Large intestine (tissue), 12 donors: ENCODE measurements at places on chromosomes 1 and 21.

DNA sequence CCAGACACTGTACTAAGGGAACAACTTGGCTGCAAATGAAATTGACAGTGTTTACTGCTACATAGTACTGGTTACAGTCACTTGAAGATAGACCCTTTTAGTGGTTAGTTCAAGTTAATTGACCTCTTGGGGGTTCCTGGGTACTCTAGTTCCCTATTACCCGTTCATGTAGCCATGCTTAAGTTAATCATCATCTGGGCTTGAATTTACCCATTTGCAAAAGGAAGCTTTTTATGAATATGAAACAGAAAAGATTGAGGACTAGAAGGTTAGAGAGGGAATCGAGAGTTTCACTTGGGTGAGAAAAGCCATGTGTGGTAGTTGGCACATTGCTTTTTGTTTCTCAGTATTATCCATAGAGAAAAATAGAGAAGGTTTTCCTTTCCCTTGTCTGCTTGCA lies 2.7 kb downstream of the MIA3 start:
- DNase-seq, result no peak

DNA sequence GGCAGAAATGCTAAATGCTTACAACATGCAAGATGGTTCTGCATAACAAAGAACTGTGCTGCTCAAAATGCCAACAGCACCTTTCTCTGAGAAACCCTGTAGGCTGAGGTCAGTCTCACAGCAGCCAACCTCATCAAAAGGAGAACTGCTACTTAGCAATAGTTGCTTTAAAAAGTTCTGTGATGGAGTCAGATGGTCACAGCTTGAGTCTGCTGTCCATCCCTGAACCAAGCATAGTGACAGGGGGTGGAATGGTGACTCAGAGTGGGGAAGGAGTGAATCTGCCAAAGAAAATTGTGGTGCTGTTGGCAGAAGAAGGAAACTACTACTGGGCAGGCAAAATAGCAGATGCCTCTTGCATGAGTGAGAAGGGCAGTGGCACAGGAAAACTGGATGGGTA lies 106.0 kb upstream of the FAM78B start:
- DNase-seq, result no peak

GRCh38 chr1:215824245-215824644 lies 257.1 kb downstream of the KCTD3 start:
- DNase-seq, result no peak

- DNase-seq, result no peak
Observed at GRCh38 chr1:97989094-97989680, 68.4 kb upstream of the DPYD start.

GRCh38 chr1:205939690-205940330 lies 3.4 kb downstream of the SLC26A9 start:
- DNase-seq, result no peak

DNA sequence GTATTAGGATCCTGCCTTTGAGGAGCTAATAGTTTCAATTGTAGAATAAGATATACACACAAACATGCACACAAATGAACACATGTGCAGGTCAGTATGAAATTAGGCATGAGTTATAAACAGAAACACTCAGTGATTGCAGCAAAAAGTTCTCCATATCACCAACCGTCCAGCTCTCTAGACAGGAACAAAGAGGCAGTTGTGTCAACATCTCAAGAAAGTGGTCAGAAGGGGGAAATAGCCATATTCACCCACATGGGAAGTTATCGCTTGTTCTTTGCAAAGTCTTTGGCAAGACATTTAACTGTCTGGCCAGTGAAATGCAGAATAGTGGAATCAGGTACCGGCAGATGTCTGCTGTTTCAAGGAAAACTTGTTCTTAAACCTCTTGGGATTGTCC lies 29.4 kb upstream of the PIGC start:
- no peak for DNase-seq

DNA sequence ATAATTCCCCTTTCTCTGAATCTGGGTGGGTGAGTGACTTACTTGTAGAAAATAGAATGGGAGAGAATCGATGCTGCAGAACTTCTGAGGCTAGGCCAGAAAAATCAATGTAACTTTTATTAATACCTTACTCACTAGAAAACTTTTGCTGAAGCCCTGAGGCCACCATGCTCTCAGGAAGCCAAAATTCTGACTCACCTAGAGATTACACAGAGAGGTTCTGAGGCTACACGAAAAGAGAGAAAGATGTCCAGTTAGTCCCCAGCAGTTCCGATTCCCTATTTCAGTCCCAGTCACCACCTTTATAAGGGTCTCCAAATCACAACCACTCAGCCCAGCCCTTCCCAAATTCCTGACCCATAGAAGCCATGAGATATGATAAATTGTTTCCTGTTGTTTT lies 135.2 kb downstream of the NTPCR start:
- DNase-seq, result no peak

GRCh38 chr21:36429947-36430546 lies 44.9 kb downstream of the CHAF1B start:
- DNase-seq, result peak; percentile 86

DNA sequence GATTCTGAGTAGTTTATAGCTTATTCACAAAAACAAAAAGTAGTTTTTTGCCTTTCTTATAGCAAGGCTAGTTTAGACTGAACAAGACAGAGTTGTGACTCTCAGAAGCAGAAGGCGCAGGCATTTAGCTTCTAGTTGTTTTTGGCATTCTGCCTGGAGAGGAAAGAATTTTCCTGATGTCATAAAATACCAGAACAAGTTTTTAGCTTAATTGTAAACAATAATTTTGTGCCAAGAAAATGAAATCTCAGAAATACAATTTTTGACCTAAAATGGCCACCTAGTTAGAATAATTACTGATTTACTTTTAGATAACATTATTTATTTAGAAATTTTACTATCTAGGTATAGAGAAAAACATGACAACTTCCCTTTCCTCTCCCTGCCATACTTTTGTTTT lies 1.0 kb downstream of the DNAJB4 start:
- peak; percentile 42 for DNase-seq

DNA sequence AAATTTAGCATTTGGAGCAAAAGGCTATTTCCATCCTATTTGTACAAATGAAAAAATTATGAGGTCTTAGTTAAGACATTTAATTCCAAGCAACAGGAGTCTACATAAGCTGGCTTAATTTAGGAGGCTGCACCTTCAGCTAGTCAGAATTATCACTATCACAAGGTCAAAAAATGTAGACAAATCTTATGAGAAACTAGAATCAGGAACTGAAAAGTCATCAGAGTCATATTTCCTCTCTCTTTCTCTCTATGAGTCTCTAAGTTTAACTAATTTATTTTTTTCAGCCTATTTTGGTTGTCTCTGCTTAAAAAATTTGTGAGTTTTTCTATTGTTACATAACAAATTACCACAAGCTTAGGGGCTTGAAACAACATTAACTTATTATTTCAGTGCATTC lies 807.1 kb upstream of the PRMT6 start:
- no peak for DNase-seq

GRCh38 chr1:7643530-7643929 lies 127.6 kb upstream of the VAMP3 start:
- DNase-seq, result no peak

- DNase-seq, result no peak
Observed at GRCh38 chr1:177249231-177249630, 78.5 kb downstream of the BRINP2 start.

DNA sequence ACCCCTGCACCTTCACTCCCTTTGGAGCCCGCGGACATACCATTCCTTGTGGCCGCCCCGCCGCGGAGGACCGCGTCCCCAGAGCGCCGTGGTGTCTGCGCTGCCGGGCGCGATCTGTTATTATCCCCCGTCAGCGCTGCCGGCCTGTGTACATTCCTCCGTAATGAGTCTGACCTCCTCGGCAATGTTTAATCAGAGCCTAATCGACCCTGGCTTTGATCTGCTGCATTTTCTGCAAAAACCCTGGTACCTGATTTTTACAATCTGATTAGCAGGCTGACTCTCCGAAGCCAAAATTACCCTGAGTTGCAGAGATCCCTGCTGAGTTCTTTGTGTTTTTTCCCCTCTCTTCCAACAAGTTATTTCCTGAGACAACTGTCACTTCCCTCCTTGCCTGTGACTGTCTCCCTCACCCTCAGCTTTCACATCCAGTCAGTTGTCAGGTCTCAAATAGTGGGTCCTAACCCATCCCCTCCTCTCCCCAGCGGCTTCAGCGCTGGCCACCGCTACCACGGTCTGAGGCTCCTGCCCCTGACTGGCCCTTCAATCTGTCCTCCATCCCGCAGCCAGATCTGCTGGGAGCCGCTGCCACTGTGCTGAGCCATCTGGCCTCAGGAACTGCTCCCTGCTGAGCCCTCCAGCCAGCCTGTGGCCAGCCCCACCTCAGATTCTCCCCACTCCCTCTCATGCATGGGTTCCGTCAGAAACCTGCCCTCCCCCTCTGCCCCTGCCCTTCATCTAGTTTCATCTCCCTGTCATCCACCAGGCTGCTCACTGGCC lies 53.5 kb downstream of the GLIS1 start:
- no peak for DNase-seq

- DNase-seq, result no peak
Observed at GRCh38 chr1:229031061-229031460, 239.8 kb upstream of the RAB4A start.

- DNase-seq, result no peak
Observed at GRCh38 chr1:40717065-40717464, 25.6 kb downstream of the NFYC start.

DNA sequence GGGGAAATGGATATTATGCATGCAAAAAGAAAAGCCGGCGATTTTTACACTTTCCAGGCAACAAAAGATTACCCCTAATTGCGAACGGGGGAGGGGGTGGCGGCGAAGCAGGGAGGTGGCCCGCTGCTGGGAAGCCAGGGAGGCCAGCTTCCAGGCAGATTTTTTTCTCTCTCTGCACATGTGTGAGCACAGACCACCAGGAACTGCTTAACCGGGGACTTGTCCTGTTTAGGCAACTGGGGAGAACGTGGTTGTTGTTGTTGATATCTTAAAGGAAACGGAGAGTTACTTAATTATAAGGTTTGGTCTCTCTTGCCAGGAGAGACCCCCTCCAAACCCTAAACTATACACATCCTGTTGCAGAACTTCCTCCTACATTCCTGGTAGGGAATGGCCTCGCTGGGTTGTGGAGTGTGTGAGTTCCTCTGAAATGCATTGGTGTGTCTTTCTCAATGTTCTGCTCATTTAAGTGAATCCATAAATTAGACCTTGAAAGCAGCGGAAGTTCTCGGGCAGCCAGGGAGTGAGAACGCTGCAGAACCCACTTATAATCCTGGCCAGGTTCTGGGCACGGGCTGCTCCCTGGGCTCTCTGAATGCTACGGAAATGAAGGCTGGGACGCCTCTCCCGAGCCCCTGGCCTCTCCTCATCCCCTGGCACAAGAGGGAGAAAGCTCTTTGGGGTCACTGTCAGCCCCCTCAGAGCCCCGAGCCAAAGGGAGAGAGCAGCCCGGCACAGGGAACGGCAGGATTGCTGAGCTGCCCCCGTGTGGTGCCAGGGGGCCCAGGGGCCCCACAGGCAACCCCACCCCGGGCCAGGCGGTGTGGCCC lies 250.0 kb downstream of the FOXD2 start:
- DNase-seq, result no peak

DNA sequence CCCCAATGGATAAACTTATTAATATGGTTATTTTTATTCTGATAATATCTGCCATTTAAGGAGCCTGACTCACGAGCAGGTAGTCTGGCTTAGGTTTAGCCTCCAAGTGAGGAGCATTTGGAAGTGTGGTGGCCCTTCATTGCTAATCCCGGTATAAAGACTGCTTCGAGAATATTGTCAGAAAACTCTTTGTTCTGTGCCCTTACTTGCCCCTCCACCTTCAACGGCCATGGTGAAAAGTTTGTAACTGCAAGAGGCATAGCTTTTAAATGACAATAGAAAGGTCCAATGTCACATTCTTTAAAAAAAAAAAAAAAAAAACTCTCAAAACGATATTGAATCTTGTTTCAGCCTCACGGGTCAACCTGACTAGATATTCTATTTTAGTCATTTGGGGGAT lies 157.4 kb upstream of the PROX1 start:
- no peak for DNase-seq

DNA sequence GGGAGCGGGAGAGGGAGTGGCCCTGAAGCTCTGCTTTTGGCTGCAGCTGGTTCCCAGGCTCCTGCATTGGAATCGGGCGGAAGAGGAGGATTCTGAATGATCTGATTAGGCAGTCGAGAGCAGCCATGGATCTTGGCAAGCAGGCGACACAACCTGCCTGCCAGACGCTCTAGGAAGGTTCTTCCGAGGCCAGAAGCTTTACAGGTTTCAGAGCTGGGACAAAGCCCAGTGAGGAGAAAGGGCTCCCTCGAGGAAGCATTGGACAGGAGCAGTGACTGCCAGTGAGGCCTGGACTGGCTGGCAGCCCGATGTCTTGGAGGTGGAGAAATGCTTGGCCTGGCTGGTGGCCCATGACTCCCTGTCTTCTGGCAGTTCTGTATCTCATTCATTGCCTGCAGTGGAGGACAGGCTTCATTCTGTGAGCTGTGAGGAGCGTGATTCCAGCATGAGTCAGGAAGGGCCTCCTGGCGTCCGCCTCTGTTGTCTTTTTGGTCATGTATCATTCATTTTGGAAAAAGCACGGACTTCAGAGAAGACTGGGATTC lies 132.7 kb upstream of the IPO9 start:
- DNase-seq, result no peak

GRCh38 chr1:159334797-159335196 lies 32.7 kb downstream of the FCER1A start:
- no peak for DNase-seq
